ENCODE measurements at places on chromosomes 5 and 9. TPM values are rescaled to one million over a fixed set of nuclear protein-coding genes. Genes with fewer than 3 reads are reported as not detected.

- H3K27me3 ChIP-seq, result no peaks in the 10 kb centered on the region
- no peak overlapping the region for H3K4me3 ChIP-seq
- peak; percentile 81 for DNase-seq
- peaks cover 1% of the 10 kb centered on the region for H3K36me3 ChIP-seq
These were observed 290.8 kb downstream of the GLIS3 start for GRCh38 chr9:4009006-4009511.

DNA sequence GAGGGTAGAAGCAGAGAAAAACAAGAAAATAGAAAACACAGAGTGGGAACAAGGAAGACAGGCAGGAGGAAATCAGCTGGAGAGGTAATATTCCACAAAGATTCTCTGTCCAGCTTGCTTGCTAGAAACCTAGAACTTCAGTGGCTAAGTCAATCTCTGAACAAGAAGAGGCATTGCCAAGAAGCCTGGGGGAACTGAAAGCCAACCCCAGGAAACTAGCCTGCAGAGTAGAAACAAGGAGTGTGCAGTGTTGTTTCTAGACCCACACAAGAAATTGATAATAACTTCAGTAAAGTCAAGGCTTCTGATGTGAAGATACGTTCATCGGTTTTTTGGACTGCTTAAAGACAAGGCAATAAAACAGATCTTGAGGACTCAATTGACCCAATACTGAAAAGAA lies 234.5 kb upstream of the MAP3K1 start:
- no peaks in the 10 kb centered on the region for H3K36me3 ChIP-seq
- peaks cover 3% of the 10 kb centered on the region for H3K4me1 ChIP-seq
- H3K27me3 ChIP-seq, result peaks cover 5% of the 10 kb centered on the region
- H3K4me3 ChIP-seq, result no peak overlapping the region

GRCh38 chr9:99109522-99109921 lies 4.6 kb downstream of the TGFBR1 start:
- no peaks in the 10 kb centered on the region for H3K27me3 ChIP-seq
- DNase-seq, result peak; percentile 74
- H3K4me1 ChIP-seq, result peaks cover 18% of the 10 kb centered on the region
- no peak overlapping the region for H3K27ac ChIP-seq
- no peak overlapping the region for H3K4me3 ChIP-seq

- H3K36me3 ChIP-seq, result no peaks in the 10 kb centered on the region
- no peak within 1 kb of the TSS for H3K27ac ChIP-seq
- no peaks in the 10 kb centered on the region for H3K27me3 ChIP-seq
These were observed at the start of gene PCDHA11 for GRCh38 chr5:140868721-140869554. TSS of gene PCDHA11 (plus strand) at chr5:140868957. CDS start at chr5:140869104, 147 bp downstream.

GRCh38 chr5:142322747-142323479 lies 1.9 kb downstream of the SPRY4 start:
- peaks cover 3% of the 10 kb centered on the region for H3K36me3 ChIP-seq
- peak overlapping the region; percentile 68 for H3K4me3 ChIP-seq
- peak overlapping the region; percentile 80 for H3K27ac ChIP-seq
- peaks cover 37% of the 10 kb centered on the region for H3K4me1 ChIP-seq

- no peaks in the 10 kb centered on the region for H3K27me3 ChIP-seq
- H3K4me3 ChIP-seq, result no peak overlapping the region
- H3K36me3 ChIP-seq, result no peaks in the 10 kb centered on the region
- H3K4me1 ChIP-seq, result peaks cover 5% of the 10 kb centered on the region
- no peak overlapping the region for H3K27ac ChIP-seq
These were observed 239.2 kb upstream of the TRIM32 start for GRCh38 chr9:116447934-116448333.

DNA sequence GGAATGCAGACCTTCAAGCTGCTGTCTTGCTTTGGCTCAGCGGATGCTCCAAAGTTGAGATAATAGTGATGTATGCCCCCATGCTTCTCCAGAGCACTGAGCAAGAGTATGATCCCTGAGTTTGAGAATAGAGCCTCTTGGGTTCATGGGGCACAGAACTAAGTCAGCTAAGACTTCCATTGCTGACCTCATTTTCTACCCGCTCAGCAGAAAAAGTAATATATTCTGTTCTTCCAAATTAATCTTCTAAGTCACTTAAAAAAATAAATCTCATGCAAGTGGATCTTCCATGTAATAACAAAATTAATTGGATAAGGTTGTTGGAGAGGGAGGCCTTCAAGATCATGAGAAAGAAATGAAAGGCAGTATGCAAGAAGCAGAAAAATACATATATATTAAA lies 483.9 kb downstream of the DNAH5 start:
- H3K4me3 ChIP-seq, result no peak overlapping the region
- H3K36me3 ChIP-seq, result no peaks in the 10 kb centered on the region
- DNase-seq, result no peak
- H3K27ac ChIP-seq, result no peak overlapping the region
- H3K27me3 ChIP-seq, result no peaks in the 10 kb centered on the region
- no peaks in the 10 kb centered on the region for H3K4me1 ChIP-seq

- no peak overlapping the region for H3K27ac ChIP-seq
- no peak overlapping the region for H3K4me3 ChIP-seq
- DNase-seq, result no peak
- peaks cover 3% of the 10 kb centered on the region for H3K36me3 ChIP-seq
- no peaks in the 10 kb centered on the region for H3K27me3 ChIP-seq
- peaks cover 27% of the 10 kb centered on the region for H3K4me1 ChIP-seq
These were observed 48.9 kb downstream of the PFDN1 start for GRCh38 chr5:140253985-140254384.

DNA sequence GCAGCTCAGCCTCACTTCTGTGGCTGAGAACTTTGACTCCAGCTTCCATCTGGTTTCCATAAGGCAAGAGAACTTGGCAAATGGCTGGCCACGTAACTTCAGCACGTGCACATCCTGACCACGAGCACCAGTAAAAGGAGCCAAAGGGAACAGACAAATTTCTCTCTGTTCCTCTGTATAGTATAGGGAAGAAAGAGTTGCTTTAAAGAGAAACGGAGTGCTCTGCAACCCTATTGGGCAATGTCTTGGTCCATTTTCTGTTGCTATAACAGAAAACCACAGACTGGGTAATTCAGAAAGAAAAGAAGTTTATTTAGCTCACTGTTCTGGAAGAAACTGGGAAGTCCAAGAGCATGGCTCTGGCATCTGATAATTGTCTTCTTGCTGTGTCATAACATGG lies 558.7 kb downstream of the ACTL7B start:
- no peak overlapping the region for H3K4me3 ChIP-seq
- H3K4me1 ChIP-seq, result peaks cover 5% of the 10 kb centered on the region
- no peaks in the 10 kb centered on the region for H3K27me3 ChIP-seq
- H3K36me3 ChIP-seq, result no peaks in the 10 kb centered on the region
- no peak overlapping the region for H3K27ac ChIP-seq

DNA sequence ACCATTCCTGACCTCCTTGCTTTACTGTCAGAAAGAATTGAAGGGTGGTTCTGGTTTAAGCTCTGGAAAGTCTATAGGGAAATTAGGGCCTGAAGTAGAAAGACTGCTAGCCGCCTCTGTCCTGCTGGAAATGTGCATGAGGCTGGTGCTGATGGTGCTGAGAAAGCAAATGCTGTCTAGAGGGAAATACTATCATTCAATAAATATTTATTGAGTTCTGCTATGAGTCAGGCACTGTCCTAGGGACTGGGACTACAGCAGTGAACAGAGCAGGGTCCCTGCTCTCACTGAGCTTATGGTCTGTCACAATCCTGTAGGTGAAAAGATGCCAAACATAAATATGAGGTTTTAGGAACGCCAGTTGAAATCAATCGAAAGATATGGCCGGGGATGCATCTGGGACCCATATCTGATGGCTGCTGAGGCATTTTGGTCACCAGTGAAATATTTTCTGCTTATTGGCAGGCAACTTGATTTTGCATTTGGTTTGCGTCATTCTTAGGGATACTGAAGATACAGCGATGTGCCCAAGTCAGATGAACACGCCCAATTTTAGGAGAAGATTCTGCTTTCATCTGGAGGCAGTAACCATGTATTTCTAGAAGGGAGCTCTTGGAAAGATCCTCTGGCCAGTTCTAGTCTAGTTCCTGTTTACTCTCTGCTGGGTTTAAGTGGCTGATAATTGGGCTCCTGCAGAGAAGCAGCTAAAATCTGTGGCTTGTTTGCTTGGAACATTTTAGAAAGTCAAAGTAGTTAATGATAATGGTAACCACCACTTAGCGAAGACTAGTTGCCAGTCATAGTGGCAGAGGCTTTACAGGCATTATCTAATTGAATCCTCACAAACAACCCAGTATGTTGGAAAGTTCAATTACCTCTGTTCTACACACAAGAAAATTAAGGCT lies 73.3 kb downstream of the INSYN2B start:
- no peaks in the 10 kb centered on the region for H3K4me1 ChIP-seq
- no peaks in the 10 kb centered on the region for H3K27me3 ChIP-seq
- peak; percentile 22 for DNase-seq
- H3K4me3 ChIP-seq, result no peak overlapping the region

- H3K36me3 ChIP-seq, result no peaks in the 10 kb centered on the region
- no peak overlapping the region for H3K27ac ChIP-seq
- no peaks in the 10 kb centered on the region for H3K4me1 ChIP-seq
- no peak overlapping the region for H3K4me3 ChIP-seq
These were observed 357.2 kb downstream of the TMEM38B start for GRCh38 chr9:106051545-106051944.

DNA sequence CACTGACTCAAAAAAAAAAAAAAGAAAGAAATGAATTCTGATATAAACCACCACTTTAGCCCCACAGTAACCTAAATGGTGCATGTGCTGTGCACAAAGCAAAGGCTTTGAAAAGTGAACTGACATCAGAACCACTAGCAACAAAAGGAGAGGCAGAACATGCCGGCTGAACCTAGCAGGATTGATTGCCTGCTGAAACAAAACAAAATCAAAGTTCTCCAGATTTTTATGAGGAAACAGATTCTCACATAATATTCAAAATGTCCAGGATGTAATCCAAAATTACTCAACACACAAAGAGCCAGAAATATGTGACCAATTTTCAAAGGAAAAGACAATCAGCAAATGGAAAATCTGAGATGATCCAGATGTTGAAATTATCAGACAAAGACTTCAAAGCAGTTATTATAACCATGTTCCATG lies 37.9 kb downstream of the UBTD2 start:
- no peak for DNase-seq
- H3K4me3 ChIP-seq, result no peak overlapping the region
- peaks cover 4% of the 10 kb centered on the region for H3K36me3 ChIP-seq
- 0 out of 2 replicates have a peak, but pooled peaks cover 1% of the 10 kb centered on the region for H3K4me1 ChIP-seq
- no peak overlapping the region for H3K27ac ChIP-seq
- H3K27me3 ChIP-seq, result no peaks in the 10 kb centered on the region

GRCh38 chr5:180455872-180456271 lies 38.3 kb upstream of the CNOT6 start:
- H3K27ac ChIP-seq, result no peak overlapping the region
- no peak for DNase-seq
- H3K4me1 ChIP-seq, result no peaks in the 10 kb centered on the region
- no peaks in the 10 kb centered on the region for H3K27me3 ChIP-seq
- no peak overlapping the region for H3K4me3 ChIP-seq

- no peaks in the 10 kb centered on the region for H3K36me3 ChIP-seq
- no peak overlapping the region for H3K27ac ChIP-seq
- H3K27me3 ChIP-seq, result no peaks in the 10 kb centered on the region
- peaks cover 6% of the 10 kb centered on the region for H3K4me1 ChIP-seq
- no peak overlapping the region for H3K4me3 ChIP-seq
- no peak for DNase-seq
These were observed 214.1 kb upstream of the TLE4 start for GRCh38 chr9:79357616-79358015.

GRCh38 chr9:130342714-130343085 lies 77.1 kb downstream of the HMCN2 start:
- H3K4me3 ChIP-seq, result no peak overlapping the region
- no peaks in the 10 kb centered on the region for H3K36me3 ChIP-seq
- H3K27me3 ChIP-seq, result peaks cover 16% of the 10 kb centered on the region
- no peak for DNase-seq
- H3K4me1 ChIP-seq, result no peaks in the 10 kb centered on the region

The SPINK7 gene
- not detected for total RNA-seq

The IFNA21 gene
- total RNA-seq, result not detected

The FBN2 gene
- total RNA-seq, result 67.5 TPM

The PPP1R26 gene
- 3.8 TPM for total RNA-seq

The PCDHB3 gene
- total RNA-seq, result under 0.01 TPM

The IL4 gene
- total RNA-seq, result not detected

Measured in IMR-90 (cell line).